ENCODE measurements at places on chromosomes 5 and 9.
A peak's percentile ranks its signal among the peaks of the same experiment; 100 is the strongest.

GRCh38 chr5:164206196-164206595 is 700.8 kb downstream of the MAT2B start:
- no peak for DNase-seq

- no peak for DNase-seq
These were observed 19.2 kb downstream of the IRF1 start for GRCh38 chr5:132471151-132471907.

DNA sequence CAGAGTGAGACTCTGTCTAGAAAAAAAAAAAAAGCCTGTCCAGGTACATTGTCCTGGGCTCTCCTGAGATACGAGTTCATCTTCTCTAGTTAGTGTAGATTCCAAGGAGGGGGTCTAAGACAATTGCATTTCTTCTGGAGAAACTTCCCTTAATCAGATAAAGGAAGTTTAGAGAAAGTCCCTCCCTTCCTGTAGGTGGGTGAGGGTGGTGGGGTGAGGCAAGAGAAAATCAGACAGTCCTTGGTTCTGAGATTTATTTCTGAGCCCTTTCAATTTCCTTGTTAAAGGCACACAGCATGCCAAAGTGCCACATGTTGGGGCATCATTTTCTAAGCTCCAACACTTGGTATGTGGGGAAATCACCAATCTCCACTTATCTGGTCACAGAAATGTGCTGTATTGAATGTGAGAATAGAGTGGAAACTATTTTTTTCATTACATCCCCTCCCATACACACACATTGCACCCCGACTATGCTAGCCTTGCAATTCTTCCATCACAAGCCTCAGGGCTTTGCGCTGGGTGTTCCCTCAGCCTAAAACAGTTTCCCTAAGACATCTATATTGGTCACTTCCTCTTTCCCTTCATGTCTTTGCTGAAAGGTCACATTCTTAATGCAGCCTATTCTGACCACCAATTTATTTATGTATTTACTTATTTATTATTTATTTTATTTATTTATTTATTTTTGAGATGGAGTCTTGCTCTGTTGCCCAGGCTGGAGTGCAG is 5.1 kb upstream of the TUT7 start:
- DNase-seq, result no peak

DNA sequence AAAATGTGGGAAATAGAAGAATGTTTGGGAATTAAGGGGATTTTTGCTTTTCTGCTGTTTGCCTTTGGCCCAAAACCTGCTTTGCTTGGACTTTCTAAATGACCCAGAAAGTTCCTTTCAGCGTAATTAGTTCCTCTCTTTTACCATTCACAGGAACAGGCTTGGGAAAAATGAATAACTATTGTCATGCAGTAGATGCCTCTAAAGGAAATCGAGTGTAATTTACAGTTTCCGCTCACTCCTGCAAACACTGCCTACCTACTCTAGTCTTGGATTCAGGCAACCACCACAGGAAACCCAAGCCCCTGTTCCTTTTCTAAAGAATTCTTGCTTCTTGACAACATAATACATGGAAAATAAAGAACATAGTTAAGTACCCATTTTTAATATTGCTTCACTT is 25.0 kb downstream of the TTC23L start:
- DNase-seq, result no peak

DNA sequence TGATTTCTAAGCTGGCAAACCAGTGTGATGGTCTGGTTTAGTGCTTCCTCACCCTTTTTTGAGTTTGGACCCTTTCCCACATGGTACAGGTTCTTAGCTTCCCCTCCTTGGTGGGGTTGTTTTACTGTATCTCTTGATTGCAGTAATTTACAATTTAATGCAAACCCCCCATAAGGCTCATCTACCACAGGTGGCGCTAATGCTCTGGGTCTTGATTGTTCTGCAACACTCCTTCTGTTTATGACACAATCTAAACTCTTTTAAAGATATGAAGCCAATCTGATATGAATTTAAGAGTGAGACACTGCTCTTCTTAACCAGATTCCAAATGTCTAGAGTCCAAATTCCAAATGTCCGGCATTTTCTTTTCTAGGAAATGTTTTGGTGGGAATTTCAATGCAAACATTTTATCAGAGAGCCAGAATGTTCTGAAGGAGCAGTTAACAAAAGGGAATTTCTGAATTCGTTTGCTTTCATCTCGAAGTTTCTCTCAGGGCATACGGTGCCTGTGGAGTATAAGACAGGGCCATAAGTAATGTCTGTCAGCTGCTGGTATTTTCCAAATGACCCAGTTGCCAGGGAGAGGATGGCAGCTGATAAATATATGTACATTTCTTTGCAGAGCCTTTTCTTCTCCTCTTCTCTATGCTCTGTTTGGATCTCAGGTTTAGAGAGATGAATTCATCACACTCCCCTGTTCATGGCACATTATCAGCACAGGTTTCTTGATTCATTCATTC is 246.8 kb downstream of the ARHGAP26 start:
- peak; percentile 62 for DNase-seq

DNA sequence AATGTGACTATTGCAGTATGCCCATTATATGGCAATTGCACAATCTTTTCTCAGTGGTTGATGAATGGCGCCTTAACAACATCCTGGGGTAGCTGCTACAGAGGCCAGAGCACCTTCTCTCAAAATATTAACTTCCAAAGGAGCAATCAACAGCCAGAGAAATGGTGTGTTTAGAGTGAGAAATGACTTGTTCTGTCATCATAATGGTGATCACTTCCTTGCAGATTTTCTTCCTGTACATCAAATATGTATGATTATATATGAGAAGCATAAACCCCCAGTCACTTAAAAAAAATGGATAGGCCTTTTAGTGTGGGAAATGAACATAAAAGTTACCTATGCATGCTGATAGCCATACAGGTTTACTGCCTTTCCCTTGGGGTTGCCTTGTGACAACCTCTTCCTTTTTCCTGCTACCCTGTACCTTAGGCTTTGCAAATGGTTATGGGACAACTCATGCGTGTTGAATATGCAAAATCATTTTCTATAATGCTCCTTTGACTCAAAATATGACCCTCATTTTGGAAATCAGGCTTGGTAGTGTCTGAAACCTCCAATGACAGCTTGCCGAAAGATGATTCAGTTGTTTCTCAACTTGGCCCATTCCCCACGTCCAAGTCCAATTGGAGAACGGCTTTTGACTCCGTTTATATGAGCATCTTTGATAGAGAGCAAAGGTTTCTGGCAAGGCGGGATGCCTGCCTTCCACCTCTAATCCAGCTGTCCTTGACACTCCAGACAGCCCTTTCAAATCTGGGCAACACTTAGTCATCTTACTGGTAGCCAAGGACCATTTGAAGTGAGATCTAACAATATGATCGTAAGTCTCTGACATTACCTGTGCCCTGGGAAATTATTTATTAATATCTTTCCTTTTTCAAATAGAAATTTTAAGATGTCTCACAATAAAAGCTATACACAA is 69.3 kb downstream of the SLC1A1 start:
- no peak for DNase-seq

DNA sequence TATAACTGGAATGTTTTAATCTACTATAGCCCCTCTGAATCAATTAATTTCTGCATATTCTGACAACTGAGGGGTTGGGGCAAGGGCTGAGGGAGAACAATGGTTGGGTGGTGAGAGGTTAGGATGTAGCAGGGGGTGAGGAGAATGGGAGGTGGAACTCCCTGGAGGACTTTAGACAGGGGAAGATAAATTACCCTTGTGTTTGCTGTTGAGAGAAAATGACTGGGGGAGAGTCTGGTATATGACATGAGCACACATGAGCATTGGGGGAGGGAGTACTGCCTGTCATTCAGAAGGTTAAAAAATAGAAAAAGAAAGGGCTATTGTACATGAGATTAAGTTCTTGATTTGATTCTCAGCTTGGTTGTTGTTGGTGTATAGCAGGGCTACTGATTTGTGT is 37.2 kb upstream of the PAPPA start:
- no peak for DNase-seq

- no peak for DNase-seq
These were observed 50.8 kb downstream of the SV2C start for GRCh38 chr5:76134003-76134402.

GRCh38 chr5:150158170-150158949 is 2.7 kb upstream of the PDGFRB start:
- DNase-seq, result no peak

- DNase-seq, result no peak
These were observed 45.5 kb downstream of the RASA1 start for GRCh38 chr5:87313216-87313615.

DNA sequence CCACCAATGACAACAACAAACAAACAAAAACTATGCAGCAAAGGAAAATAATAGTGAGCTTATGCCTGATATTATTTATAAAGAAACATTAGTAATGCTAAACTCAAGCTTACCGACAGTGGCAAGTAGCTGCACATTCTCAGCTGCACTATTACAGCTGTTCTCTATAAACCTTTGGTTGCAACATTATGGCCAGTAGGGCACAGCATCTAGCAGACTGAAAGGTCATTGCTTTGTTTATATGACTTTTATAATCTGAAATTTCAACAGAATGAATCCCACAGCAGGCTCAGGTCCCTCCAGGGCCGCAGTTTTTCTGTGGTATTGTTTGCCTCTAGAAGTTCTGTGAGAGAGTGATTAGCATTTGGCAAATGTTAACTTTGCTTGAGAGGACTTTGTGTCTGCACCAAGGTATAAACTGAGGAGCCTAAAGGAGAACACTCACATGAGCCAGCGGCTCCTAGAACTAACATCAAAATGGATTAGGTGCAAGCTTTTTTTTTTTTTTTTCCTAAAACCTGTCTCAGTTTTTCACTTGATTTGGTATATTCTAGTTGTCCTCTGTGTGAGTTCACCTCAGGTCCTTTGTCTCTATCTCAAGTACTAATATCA is 58.3 kb downstream of the IZUMO3 start:
- DNase-seq, result no peak

- DNase-seq, result no peak
These were observed 104.6 kb upstream of the MAN2A1 start for GRCh38 chr5:109584986-109585599.

DNA sequence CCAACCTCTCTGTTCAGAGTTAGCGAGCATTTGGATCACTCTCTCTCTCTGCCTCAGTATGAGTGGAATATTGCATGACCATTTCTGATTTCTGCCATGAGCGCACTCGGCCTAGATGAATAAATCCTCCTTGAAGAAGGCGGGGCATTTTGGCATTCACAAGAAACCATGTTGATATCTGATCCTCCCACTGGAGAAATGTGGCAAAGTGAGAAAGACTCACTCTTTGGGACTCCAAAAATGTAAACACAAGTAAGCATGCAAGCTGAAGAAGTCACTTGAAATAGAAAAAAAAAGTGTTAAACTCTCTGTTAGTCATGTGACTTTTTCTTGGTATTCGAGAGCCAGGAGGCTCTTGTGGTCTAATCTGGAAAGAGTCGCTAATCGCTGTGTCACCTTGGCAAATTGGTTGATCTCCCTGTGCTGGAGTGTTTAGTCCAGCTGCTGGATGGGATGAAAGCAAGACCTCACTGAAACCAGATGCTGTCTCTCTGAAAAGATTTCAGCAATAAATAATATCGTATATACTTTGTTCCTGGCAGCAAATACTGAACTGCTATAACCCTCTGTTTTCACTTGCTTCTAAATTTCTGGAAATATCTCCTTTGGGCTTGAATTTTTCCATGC is 95.5 kb downstream of the GHR start:
- DNase-seq, result no peak

- DNase-seq, result no peak
These were observed 293.4 kb downstream of the ARRDC3 start for GRCh38 chr5:91089758-91090157.

DNA sequence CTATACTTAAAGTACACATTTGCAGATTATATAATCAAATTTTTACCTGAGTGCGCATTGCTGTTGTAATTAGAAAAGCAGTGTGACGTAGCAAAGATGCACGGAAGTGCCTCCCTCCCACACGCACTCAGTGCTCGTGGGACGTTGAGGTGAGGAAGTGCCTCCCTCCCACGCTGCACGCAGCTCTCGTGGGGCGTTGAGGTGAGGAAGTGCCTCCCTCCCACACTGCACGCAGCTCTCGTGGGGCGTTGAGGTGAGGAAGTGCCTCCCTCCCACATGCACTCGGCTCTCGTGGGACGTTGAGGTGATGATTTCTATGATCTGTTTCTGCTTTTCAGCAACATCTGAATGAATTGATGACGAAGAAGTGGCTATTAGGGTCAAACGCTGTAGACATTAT is 21.0 kb downstream of the EXOC3 start:
- DNase-seq, result peak; percentile 87

DNA sequence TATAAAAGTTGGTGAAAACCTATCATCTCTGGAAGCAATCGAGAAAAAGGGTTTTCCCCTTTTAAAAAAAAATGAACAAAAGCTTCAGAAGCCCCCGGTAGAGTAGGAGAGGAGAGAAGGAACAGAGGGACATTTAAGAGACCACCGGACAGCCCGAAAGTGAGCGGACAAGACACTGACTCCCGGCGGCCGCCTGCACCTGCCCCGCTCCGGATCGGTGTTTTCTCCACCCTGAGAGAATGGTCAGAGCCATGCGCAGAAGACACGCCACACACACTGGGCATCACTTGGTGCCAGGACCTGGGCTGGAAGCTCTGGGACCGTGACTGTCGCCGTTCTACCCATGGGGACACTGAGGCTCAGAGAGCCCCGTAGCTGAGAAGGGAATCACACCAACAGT is 61.6 kb upstream of the SARDH start:
- no peak for DNase-seq

DNA sequence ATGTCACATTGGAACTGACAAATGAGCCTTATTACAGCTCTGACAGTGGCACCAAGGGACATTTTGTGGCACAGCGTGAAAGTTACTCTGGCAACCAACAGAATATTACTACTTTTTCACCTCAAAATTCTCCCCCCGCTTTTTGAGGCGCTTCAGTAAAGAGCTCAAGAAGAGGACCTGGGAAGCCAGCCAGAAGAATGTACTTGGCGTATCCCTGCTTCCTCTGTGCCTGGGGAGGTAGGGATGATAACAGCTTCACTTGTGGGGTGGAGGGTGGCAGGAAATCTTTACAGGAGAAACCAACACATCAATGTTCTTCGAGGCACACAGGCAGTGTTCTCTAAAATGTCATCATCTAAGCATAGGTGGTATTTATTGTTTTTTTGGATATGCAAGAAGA is 624.1 kb downstream of the NR2F1-AS1 start:
- DNase-seq, result no peak

GRCh38 chr5:10635257-10635866 is 71.5 kb downstream of the ANKRD33B start:
- DNase-seq, result no peak
